ENCODE measurements at places on chromosomes 1 and 21. TPM values are rescaled to one million over a fixed set of nuclear protein-coding genes. Genes with fewer than 3 reads are reported as not detected.

Gene SOX13
- 11.2 TPM for total RNA-seq

Gene GJB3
- not detected for total RNA-seq

Gene AUNIP
- 2.1 TPM for total RNA-seq

Gene AK5
- 61.4 TPM for total RNA-seq

Gene DIO1
- total RNA-seq = not detected

Gene DNAH14
- total RNA-seq = 8.6 TPM

Gene PLD5
- total RNA-seq = not detected

Gene OTUD3
- total RNA-seq = 1.8 TPM

Gene MXRA8
- total RNA-seq = 0.38 TPM

Gene FAM110D
- 7.9 TPM for total RNA-seq

Gene CD48
- total RNA-seq = not detected

Gene HES3
- not detected for total RNA-seq

Gene S100A7
- total RNA-seq = not detected

Gene ATP1A2
- not detected for total RNA-seq

Gene FAM43B
- total RNA-seq = not detected

Gene LCE2A
- not detected for total RNA-seq

Gene TAF1A
- total RNA-seq = 2.9 TPM

Gene PTPRC
- not detected for total RNA-seq

Gene TTC22
- total RNA-seq = not detected

Gene TCHH
- total RNA-seq = 0.06 TPM

Gene ZSCAN20
- total RNA-seq = 9.3 TPM

Gene PTPN22
- total RNA-seq = 0.49 TPM

Gene EFNA3
- 1.8 TPM for total RNA-seq

Gene ARID4B
- 32.2 TPM for total RNA-seq

Gene C1orf210
- not detected for total RNA-seq

Gene SHC1
- total RNA-seq = 342 TPM

Data from bladder microvascular endothelial cell (primary cell).